ENCODE measurements at places on chromosomes 16 and 17. TPM values are rescaled to one million over a fixed set of nuclear protein-coding genes. Genes with fewer than 3 reads are reported as not detected.

DNA sequence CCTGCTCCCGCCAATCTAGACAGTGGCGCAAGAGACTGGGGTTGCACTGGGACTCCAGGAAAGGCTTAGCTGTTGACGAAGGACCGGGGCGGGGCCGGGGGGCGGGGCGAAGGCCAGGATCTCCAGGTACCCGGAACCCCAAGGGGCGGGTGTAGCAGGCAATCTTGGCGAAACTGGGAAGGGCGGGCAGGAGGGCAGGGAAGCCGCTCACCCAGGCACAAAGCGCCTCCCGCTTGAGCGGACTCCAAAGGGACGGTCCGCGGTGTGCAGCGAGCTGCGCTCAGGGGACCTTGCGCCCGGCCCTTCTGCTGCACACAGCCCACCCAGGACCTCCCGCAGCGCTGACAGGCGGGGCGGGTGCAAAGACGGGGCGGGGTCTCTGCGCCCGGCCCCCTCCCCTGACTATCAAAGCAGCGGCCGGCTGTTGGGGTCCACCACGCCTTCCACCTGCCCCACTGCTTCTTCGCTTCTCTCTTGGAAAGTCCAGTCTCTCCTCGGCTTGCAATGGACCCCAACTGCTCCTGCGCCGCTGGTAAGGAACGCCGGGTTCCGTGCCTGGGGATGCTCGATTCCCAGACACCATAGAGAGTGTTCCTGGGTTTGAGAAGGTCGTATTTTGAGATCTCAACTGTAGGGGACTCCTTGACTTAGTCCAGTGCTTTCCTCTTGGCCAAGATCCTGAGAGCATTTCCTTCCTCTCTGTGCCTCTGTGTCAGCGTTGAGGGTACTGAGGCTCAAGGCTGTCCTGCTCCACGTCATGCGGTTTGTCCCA is at the start of gene MT1F:
Gene MT1F (plus strand): TSS at position 405 of the 772 bp plus-strand sequence. CDS start 100 bp downstream, at position 505.
- DNase-seq, result peak; percentile 91

DNA sequence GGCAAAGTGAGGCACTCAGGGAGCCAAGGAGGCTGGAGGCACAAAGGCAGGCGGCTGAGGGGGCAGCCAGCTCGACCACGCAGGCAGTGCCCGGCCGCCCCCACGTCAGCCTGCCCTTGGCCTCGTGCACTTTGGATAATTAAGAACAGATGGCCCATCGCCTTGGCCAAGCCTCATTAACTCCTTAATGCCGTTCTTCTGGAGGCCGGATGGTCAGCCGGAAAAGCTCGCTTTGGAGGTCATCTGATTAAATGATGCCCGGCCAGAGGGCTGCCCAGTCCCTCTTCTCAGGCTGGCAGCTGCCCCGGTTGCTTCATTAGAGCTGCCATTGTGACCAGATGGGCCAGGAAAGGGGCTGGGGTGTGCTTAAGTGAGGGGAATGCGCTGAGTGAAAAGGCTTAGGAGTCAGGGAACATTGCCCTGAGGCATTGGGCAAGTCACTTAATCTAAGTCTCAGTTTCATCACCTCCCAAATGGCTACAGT is 364.0 kb downstream of the NPIPA8 start:
- peak; percentile 76 for DNase-seq

- no peak for DNase-seq
Measured at GRCh38 chr17:50133028-50133768, 3.2 kb upstream of the SAMD14 start.

GRCh38 chr16:78150233-78150632 is 50.8 kb downstream of the WWOX start:
- DNase-seq, result no peak

GRCh38 chr17:48420823-48421222 is 9.2 kb downstream of the SKAP1 start:
- DNase-seq, result no peak

GRCh38 chr17:62760059-62760944 is 47.8 kb downstream of the MARCHF10 start:
- no peak for DNase-seq

DNA sequence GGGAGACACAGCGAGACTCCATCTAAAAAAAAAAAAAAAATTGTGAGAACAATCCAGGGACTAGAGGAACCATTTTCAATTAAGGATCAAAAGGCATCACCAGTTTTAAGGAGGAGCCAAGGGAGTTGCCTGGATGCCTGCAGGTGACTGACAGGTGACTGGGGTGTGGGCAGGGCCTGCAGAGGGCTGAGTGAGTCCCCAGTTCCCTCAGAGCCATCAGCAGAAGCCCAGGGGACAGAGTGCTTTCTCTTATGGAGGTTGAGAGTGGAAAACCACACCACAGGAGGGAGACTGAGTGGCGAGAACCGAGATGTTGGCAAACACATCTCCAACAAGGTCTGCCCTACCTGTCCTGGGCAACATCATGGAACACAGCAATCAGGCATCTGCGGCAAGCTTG is 27.1 kb upstream of the CREBBP start:
- DNase-seq, result peak; percentile 28

DNA sequence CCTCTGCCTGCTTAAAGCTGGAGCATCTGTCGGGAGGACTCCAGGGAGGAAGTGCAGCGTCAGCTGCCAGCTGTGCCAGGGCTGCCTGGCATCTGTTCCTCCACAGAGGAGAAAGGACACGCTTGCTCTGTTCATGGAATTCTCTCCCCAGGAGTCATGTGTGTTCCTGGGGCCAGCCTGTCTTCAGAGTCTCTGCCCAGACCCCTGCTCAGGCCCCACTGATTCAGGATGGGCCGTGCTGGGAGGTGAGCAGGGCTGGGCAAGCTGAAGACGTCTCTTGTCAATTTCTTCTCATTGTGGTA is 24.2 kb downstream of the CRISPLD2 start:
- DNase-seq, result no peak

GRCh38 chr16:85078226-85078625 is 34.0 kb downstream of the CIBAR2 start:
- no peak for DNase-seq

Gene ZNF423
- 5.3 TPM for total RNA-seq

Gene RABEP2
- 66.7 TPM for total RNA-seq

Gene TEKT3
- not detected for total RNA-seq

Gene C16orf89
- total RNA-seq, result 1.6 TPM

Gene DNASE1L2
- total RNA-seq, result 72.6 TPM

Gene CCDC47
- 48.1 TPM for total RNA-seq

All from suprapubic skin (tissue), 4 donors.